NCI-H2081 (cell line): ENCODE measurements at places on chromosomes 5 and 9.

DNA sequence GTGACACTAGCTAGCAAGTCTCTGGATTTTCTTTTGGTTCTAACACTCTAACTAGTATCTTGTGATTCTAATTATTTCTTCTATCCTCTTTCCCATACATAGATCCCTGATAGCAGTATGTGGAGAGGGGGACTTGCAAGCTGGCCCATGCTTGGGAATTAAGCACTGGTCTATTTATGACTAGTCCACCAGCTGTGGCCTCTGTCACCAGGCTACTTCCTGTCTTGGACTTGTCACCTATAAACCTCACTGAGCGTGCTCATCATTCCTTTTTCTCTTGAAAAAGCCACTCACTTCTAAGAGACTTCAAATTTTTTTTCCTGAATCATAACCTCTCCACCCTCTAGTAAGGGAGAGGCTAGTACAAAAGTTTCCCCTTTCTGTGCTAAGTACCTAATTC is 32.3 kb upstream of the MAMDC2 start:
- no peak for DNase-seq

- no peak for DNase-seq
Measured at GRCh38 chr9:80146466-80146865, 574.7 kb downstream of the TLE4 start.

- no peak for DNase-seq
Measured at GRCh38 chr9:131888923-131889322, 149.0 kb upstream of the RAPGEF1 start.

DNA sequence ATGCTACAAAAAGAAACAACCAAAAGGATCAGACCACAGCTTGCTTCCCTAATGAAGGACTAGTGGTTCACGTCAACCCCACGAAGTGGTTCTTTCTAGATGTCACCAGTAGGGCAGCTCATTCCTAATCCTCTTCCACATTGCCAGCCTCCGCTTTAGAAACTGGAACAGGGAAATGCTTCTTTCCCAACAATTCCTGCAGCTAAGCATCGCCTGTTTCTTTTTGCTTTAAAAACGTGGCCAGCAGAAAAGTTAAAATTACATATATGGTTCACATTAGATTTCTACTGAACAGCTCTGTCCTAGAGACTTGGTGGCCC is 100.2 kb downstream of the MTX3 start:
- DNase-seq: no peak

GRCh38 chr9:115194216-115194615 is 76.3 kb upstream of the TNC start:
- no peak for DNase-seq
